ENCODE measurements at places on chromosomes 3 and 15. TPM values are rescaled to one million over a fixed set of nuclear protein-coding genes. Genes with fewer than 3 reads are reported as not detected.

DNA sequence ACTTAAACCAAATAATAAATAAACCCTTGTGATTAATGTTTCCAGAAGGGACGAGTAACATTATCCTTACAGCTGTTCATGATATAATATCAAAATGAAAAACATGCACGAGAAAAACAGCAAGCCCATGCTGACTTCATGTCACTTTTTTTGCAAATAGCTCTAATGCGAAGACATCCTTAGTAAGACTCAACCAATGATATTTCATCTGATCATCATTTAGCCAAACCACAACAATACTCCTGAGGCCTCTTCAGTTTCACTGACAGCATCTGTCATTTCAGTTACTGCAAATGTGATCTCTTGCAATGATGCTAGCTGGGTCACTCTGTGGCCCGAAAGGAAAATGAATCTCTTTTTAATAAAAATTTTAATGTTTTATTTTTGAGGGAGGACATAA, 74.0 kb downstream of the POLR2M start:
- H3K27me3 ChIP-seq: no peaks in the 10 kb centered on the region
- H3K4me1 ChIP-seq: peaks cover 6% of the 10 kb centered on the region
- no peak overlapping the region for H3K27ac ChIP-seq
- H3K36me3 ChIP-seq: no peaks in the 10 kb centered on the region
- no peak for DNase-seq
- H3K4me3 ChIP-seq: no peak overlapping the region

- peaks cover 3% of the 10 kb centered on the region for H3K4me1 ChIP-seq
- H3K4me3 ChIP-seq: no peak overlapping the region
- H3K27me3 ChIP-seq: no peaks in the 10 kb centered on the region
Measured at GRCh38 chr3:183224180-183224970, 28.7 kb upstream of the B3GNT5 start.

Gene TM6SF1
- total RNA-seq: 0.39 TPM

Gene RBP2
- not detected for total RNA-seq

Gene SLC24A5
- not detected for total RNA-seq

DNA sequence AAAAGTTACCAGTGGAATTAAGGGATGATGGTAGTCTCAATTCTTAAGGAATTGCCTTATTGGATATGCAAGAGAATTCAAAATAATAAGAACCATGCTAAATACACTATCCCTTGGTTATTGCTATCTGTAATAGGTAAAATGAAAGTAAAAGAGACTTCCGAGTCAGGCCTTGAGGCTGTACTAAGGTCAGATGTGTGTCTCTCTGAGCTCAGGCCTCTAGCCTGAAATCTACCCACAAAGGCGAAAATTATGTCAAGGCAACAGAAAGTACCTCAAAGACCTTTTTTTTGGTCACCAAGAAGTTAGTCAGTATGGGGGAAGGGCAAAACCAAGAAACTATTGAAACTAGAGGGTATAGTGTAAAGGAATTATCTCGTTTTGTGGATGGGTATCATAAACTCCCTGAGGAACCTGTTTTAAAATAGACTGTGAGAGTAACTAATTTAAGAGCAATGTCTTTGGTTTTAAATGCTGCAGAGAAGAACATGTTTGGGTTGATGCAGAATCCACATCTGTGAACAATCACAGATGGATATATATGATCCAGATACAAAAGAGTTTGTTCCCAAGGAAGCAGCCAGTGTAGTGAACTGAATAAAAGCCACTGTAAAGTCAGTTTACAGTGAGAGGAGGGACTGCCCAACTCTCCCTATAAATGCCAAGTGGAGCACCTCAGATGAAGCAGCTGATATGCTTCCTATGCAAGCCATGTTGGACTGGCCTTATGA, 382.3 kb upstream of the SEMA6D start:
- no peak overlapping the region for H3K27ac ChIP-seq
- DNase-seq: no peak
- H3K4me3 ChIP-seq: no peak overlapping the region
- H3K36me3 ChIP-seq: no peaks in the 10 kb centered on the region
- peaks cover 14% of the 10 kb centered on the region for H3K4me1 ChIP-seq
- H3K27me3 ChIP-seq: no peaks in the 10 kb centered on the region

DNA sequence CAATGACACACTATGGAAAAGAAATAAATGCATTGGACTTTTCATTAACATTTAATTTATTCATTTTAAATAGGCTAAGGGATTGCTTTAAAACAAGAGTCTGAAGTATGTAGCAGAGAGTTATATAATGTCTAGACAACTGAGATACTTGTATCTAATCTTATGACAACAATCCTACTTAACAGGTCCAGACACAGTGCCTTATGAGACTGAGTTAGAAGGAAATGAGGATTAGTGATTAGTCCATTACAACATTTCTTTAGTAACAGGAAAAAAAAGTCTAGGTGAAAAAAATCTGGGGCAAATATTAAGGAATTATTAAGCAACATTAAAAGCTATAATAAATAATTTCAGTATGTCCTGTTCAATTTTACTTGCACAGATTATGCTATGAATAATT, 140.6 kb downstream of the MEIS2 start:
- H3K4me1 ChIP-seq: no peaks in the 10 kb centered on the region
- no peaks in the 10 kb centered on the region for H3K36me3 ChIP-seq
- H3K27me3 ChIP-seq: no peaks in the 10 kb centered on the region
- no peak overlapping the region for H3K4me3 ChIP-seq

- no peak overlapping the region for H3K27ac ChIP-seq
- peaks cover 87% of the 10 kb centered on the region for H3K36me3 ChIP-seq
- H3K4me1 ChIP-seq: peaks cover 12% of the 10 kb centered on the region
- no peaks in the 10 kb centered on the region for H3K27me3 ChIP-seq
Measured at GRCh38 chr15:29765234-29765841, 56.9 kb downstream of the TJP1 start.

All from MCF 10A (cell line).